Fibroblast of skin of left quadriceps (primary cell): ENCODE measurements at places on chromosomes 11 and 22.
A peak's percentile ranks its signal among the peaks of the same experiment; 100 is the strongest.

- DNase-seq = no peak
These were observed 23.2 kb downstream of the TAF1D start for GRCh38 chr11:93718057-93718563.

DNA sequence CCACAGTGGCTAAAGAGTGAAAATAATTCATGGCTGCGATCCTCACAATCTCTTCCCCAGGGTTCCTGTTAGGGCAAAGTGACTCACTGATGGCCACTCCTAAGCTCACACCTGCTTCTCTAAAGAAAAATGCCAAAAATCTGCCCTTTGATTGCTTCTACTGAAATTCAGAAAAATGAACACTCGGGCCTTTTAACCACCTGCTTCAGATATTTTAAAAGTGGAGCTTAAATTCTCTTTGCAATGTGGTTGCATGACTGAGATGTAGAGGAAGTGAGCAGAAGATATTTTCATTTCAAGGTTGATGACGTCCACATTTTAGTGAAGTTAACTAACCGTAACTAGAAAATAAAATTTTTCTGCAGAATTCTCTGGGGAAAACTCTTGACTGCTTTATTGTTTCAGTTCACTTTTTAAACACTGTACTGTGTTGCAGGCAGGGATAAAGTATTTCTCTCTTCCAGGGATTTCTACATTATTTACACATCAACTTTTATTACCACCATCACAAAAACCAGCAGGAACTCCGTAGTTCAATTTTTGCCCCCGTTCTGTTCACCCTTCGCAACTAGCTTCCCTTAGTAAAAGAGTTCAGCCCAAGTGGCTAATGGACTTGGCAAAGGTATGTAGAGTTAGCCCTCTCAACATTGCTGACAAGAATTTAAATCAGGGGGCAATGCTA is 8.5 kb downstream of the RAB30 start:
- DNase-seq = peak; percentile 52

DNA sequence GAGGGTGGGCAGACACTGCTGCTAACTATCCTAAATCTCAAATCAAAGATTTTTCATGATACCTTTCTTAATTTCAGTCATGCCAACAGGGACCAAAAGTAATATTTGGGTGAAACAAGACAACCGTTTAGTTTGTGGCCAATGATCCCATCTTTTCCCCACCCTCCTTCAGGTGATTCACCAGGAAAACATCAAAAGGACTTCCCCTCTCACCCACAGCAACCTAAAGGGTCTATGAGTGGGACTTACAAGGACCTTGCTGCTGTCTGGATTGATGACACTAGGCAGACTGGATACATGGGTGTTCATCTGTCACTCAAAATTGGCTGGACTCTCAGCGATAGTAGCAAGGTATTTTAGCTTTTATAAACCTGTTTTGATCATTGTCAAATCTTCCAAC is 62.0 kb upstream of the ZC3H12C start:
- DNase-seq = no peak

- no peak for DNase-seq
These were observed 68.5 kb upstream of the PPARA start for GRCh38 chr22:46081831-46082210.

DNA sequence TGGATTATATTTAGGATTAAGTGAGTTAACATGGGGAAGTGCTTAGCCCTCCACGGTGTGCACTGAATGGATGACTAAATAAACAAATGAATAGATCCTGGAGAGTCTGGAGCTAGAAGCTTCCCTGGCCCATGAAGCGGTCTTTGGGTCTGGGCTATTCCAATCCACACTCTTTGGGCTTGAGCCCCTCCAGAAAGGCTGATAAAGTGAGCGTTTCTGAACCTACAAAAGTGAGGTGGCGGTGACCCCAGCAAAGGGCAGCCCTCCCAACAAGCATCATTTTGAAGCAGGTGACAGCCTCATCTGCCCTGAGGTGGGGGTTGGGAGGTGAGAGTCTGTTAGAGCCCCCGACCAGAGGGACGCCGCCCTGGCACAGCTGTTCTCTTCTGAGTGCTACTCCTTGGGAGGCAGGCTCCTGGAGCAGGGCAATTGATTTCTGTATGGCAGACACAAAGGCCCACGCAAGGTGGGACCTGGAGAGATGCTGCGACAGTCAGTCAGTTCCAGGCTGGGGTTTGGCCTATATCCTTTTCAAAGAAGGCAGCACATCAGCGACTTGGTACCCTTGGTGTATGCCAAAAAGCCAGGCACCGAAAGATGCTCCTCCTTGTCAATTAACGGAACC is 157.8 kb downstream of the CACNA1I start:
- no peak for DNase-seq

DNA sequence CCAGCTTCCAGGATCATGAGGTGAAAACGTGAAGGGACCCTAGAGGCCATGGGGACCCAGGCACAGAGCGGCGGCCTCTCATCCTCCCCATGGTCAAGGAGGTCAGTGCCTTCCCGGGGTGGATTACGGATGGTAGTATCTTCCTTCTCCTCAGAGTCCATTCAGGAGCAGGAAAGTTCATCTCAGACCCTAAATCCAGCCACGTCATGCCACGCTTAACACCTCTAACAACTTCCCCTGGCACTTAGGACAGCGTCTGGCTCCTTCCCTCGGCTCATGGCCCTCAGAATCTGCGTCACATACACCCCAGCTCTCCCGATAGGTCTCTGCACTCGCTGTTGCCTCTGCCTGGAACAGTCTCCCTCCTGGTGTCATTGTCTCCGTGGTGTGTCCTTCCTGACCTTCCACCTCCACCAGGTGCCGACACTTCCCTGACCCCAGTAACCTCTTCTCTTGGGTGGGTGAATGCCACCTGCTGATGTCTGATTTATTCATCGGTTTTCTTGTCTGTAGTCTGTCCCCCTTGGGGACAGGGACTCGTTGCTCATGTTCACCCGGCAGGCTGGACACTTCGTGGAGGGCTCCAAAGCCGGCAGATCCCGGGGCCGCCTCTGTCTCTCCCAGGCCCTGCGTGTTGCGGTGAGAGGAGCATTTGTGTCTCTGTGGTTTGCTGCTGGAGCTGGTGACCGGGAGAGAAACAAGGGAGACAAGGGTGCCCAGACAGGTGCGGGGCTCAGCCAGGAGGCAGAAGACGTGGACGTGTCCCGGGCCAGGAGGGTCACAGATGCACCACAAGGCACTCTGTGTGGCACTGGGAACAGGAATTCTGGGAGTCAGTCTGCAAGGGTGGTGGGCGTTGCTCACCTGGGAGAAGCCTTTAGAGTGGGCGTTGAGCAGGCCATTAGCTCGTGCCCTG is 1.4 kb downstream of the MYEOV start:
- no peak for DNase-seq

DNA sequence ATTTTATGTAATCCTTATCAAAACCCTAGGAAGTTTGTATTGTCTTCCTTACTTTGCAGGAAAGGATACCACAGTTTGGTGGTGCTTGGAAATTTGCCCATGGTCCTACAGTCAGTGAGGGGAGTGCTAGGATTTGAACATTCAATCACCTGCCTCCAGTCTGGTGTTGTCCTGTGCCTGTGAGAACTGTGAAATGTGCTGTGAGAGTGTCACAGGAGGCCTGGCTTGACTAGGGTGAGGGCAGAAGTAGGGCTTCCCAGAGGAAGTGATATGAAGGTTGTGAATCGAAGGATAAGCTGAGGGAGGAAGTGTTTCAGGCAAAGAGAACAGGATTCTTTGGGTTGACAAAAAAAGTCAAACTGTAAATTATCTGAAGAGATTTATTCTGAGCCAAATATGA is 424.4 kb downstream of the TMEM135 start:
- DNase-seq = no peak

DNA sequence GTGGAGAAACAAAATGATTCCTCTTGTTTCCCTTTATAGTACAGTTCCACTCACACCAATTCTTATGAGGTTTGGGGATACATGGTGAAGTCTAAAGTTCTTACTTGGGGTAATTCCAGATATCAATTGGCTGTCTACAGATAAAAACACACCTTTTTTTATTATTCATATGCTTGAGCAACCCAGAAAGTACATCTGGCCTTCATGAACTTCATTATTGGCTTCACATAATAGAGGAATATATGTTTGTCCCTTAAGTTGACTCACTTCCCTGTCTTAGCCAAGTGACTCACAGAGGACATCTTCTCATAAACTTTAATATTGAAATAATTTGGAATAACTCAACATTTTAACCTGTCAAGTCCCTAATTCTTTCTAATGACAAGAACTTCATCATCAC is 36.3 kb upstream of the SOX6 start:
- DNase-seq = no peak

DNA sequence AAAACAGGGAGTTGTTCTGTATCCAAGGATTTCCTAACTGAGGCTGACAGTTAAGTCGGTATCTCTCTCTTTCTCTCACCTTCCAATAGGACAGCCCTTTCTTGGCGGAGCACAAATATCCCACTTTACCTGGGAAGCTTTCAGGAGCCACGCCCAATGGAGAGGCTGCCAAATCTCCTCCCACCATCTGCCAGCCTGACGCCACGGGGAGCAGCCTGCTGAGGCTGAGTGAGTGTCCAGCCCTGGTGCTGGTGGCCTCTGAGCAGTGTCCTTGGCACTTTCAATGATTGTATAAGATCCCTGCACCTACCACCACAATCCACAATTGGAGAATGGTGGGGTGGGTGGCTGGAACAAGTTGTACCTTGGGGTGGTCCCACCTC is 33.7 kb downstream of the CYB5R2 start:
- DNase-seq = no peak

DNA sequence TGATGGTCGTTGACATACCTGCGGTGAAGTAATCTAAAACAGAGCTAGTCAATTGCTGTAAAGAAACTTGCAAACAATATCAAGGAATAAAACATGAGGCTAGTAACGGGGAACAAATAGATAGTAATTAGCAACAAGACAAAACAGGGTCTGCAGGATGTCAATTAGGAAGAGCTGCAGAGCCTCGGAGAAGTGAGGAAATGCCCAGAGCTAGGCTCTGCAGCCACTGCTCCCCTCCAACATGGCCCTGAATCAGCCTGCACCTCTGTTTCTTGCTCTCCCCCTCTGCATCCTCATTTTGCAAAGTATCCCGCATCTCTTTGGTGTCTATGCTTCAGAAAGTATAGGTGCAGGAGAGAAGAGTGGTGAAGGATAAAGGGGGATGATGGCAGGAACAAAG is 507.4 kb upstream of the FAT3 start:
- no peak for DNase-seq

DNA sequence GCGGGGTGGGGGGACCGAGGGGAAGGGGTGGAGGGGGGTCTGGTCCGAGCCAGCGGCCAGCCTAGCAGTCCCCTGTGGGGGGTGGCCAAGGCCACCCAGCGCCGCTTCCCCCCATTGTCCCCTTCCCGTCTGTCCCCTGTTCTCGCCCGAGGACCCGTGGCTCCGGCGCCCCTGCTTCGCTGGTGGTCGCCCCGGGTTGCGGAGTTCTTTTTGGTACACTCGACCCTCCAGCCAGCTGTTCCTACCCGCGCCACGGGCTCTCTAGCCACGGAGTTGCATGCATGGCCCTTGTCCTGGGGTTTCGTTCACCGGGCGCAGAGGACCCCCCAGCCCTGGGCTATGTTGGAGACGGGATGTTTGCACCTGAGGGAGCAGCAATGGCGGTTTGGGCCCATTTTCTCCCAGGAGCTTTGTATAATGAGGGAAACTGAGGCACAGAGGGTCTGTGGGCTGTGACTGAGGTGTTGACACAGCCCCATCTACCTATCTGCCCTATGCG is 489 bp downstream of the RNF214 start:
- no peak for DNase-seq
